A549 treated with AZD2906 at 1 μM for 4 hours (cell line): ENCODE measurements at places on chromosomes 6 and 20. TPM values are rescaled to one million over a fixed set of nuclear protein-coding genes. Genes with fewer than 3 reads are reported as not detected.

PROCR gene
- 104 to 150 TPM (median 140 TPM) in 5 replicates for total RNA-seq

AK9 gene
- total RNA-seq: 1.0 to 2.2 TPM (median 1.2 TPM) in 5 replicates

TRIM10 gene
- total RNA-seq: 0.01 TPM in 1 of 5 replicates, not detected in the others

RWDD1 gene
- 25.3 to 33.2 TPM (median 31.4 TPM) in 5 replicates for total RNA-seq

BCAS4 gene
- 29.3 to 33.4 TPM (median 31.0 TPM) in 5 replicates for total RNA-seq

CYP39A1 gene
- total RNA-seq: 0.03 to 0.07 TPM in 2 of 5 replicates, not detected in the others

TCF21 gene
- total RNA-seq: 0.02 to 0.08 TPM (median 0.05 TPM) in 5 replicates

SLC35D3 gene
- 0.05 to 0.09 TPM (median 0.09 TPM) in 4 of 5 replicates, not detected in the other for total RNA-seq

GLP1R gene
- not detected in 5 replicates for total RNA-seq

HINT3 gene
- total RNA-seq: 5.7 to 6.6 TPM (median 6.1 TPM) in 5 replicates

CFAP61 gene
- 0.26 to 0.47 TPM (median 0.44 TPM) in 5 replicates for total RNA-seq

TFAP2A gene
- 6.3 to 11.4 TPM (median 8.4 TPM) in 5 replicates for total RNA-seq

TNFRSF6B gene
- total RNA-seq: 0.22 to 0.87 TPM (median 0.69 TPM) in 5 replicates

PCMT1 gene
- 85.9 to 102 TPM (median 89.6 TPM) in 5 replicates for total RNA-seq

OXT gene
- not detected in 5 replicates for total RNA-seq

IDH3B gene
- total RNA-seq: 128 to 135 TPM (median 132 TPM) in 5 replicates

UBE2C gene
- total RNA-seq: 217 to 241 TPM (median 229 TPM) in 5 replicates

COL19A1 gene
- total RNA-seq: not detected in 5 replicates

CLDN20 gene
- not detected in 5 replicates for total RNA-seq

MAFB gene
- 0.10 to 0.46 TPM (median 0.24 TPM) in 5 replicates for total RNA-seq

ENPP5 gene
- 0.04 TPM in 1 of 5 replicates, not detected in the others for total RNA-seq
